ENCODE measurements at places on chromosomes 1 and 21.

DNA sequence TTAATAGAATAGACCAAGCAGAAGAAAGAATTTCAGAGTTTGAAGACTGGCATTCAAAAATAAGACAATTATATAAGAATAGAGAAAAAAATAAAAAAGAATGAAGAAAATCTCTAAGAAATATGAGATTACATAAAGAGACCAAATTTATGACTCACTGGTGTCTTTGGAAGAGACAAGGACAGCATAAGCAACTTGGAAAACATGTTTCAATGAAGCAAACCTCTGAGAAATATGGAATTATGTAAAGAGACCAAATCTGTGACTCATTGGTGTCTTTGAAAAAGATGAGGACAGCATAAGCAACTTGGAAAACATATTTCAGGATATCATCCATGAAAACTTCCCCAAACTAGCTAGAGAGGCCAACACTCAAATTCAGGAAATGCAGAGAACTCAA lies 60.4 kb upstream of the LYPLAL1 start:
- no peak for DNase-seq

- DNase-seq = no peak
Observed at GRCh38 chr1:225965231-225965630, 24.2 kb upstream of the LEFTY2 start.

GRCh38 chr1:61956016-61956645 lies 213.9 kb downstream of the PATJ start:
- DNase-seq = no peak

GRCh38 chr1:177091040-177091439 lies 73.5 kb downstream of the ASTN1 start:
- no peak for DNase-seq

DNA sequence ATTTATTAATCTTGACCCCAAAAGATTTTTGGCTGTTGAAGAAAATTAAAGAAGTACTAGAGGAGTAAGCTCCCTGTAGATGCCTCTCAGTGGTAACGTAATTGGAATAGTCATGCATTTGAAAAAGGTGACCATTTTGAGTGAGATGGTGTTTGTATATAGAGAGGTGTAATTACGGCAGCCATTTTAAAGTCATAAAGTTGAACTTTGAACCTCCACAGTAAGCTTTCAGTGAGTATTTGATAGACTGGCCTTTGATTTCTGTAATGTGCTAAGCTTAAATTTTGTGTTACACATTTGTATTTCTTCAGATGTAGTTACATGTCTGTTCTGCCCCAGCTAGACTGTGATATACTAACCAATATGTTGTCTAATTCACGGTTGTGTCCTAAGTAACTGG lies 21.5 kb upstream of the TMCO2 start:
- no peak for DNase-seq

- DNase-seq = no peak
Observed at GRCh38 chr1:56094168-56094567, 485.2 kb downstream of the PLPP3 start.

DNA sequence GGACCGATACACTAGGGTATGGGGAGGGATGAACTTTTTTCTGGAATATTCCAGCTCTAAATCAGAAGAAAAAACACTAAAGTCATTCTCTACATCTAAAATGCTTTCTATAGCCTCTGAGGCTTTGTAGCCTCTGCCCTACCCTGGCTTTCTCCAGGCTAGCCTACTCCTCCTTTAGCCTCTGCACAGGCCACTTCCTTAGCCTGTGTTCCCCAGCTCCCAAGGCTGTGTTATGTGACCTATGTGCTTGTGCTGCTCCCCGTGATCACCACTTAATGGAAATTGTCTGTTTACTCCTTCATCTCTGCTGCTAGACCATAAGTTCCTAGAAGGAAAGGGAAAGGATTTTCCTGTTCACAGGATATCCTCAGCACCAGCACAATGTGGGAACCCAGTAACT lies 92.8 kb downstream of the SEC16B start:
- no peak for DNase-seq

DNA sequence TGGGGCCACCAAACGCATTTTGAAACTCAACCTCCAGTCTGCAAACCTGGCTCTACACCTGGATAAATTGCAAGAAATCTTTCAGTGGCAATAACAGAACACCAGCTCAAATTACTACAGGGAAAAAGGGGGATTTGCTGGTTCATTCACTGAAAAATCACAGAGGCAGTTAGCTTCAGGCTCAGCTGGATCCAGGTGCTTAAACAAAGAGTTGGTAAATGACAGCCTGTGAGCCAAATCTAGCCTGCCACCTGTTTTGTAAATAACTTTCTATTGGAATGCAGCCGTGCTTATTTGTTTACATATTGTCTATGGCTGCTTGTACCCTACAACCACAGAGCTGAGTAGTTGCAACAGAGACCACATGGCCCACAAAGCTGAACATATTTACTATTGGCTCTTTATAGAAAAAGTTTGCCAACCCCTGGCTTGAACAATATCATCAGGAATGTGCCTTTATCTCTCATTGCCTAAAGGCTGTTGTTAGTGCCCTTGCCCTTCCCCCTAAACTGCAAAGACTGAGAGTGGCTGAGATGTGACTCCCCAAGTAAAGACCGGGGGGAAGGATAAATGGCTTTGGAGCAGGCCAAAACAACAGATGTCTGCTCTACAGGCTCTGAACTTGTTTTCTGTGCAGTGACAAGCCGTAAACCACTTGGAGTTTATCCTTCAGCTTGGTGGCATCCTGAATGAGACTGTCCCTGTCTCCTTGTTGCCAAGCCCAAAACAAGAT lies 21.5 kb upstream of the PTPRF start:
- no peak for DNase-seq

DNA sequence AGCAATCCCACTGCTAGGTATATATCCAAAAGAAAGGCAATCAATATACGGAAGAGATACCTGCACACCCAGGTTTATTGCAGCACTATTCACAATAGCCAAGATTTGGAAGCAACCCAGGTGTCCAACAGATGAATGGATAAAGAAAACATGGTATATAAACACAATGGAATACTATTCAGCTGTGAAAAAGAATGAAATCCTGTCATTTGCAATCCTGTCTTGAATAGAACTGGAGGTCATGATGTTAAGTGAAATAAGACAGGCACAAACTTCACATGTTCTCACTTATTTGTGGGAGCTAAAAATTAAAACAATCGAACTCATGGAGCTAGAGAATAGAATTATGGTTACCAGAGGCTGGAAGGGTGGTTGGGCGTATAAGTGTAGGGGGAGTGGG lies 101.0 kb downstream of the OSBPL9 start:
- DNase-seq = no peak

Data from stimulated activated CD4-positive, alpha-beta T cell treated with anti-CD3 and anti-CD28 coated beads, Interleukin-15, amount 100 ng/mL, for 1 hour (primary cell).